Activated naive CD4-positive, alpha-beta T cell treated with anti-CD3 and anti-CD28 coated beads, Interleukin-2, amount 10 ng/mL, durations not matched to agents 5 hours and 36 hours (primary cell): ENCODE measurements at places on chromosomes 12 and 14. TPM values are rescaled to one million over a fixed set of nuclear protein-coding genes. Genes with fewer than 3 reads are reported as not detected.

The TSPAN8 gene
- total RNA-seq, result not detected

The RECQL gene
- total RNA-seq, result 85.1 TPM

The TCP11L2 gene
- total RNA-seq, result 39.7 TPM

The SERPINA12 gene
- not detected for total RNA-seq
